Hypothalamus (tissue), 51 donors: ENCODE measurements at places on chromosomes 12 and 14.

DNA sequence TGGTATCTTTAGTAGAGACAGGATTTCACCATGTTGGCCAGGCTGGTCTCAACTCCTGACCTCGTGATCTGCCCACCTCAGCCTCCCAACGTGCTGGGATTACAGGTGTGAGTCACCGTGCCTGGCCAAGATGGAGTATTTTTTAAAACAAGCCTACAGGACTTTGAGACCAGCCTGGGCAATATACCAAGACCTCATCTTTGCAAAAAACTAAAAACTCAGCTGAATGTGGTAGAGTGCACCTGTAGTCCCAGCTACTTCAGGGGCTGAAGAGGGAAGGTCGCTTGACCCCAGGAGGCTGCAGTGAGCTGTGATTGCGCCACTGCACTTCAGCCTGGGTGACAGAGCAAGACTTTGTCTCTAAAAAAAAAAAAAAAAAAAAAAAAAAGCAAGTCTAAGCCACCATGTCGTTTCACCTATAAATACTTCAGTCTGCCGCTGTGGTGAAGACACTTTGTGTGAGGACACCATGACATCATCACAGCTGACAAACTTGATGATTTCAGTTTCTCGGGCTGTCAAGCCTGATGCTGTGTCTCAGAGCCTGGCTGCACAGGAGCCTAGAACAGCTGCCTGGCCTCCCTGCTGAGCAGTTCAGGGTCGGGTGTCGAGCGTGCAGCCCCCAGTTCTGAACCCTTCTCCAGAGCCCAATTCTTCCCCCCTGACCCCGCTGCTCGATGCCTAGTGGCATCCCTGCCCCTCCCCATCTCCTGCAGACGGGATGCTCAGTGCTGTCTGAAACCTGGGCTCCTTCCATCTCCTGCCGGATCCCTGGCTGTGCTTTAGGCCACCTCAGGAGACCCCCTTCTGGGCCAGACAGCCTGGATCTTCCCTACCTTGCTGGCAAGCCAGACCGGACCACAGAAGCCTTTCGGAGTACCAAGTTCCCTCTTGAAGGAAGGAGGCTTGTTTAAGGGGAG is 119.2 kb upstream of the EVL start:
- DNase-seq, result no peak

- DNase-seq, result no peak
Measured at GRCh38 chr12:75836533-75836932, 195.0 kb downstream of the PHLDA1 start.

GRCh38 chr14:50946234-50946935 is 2.1 kb upstream of the PYGL start:
- DNase-seq, result no peak

DNA sequence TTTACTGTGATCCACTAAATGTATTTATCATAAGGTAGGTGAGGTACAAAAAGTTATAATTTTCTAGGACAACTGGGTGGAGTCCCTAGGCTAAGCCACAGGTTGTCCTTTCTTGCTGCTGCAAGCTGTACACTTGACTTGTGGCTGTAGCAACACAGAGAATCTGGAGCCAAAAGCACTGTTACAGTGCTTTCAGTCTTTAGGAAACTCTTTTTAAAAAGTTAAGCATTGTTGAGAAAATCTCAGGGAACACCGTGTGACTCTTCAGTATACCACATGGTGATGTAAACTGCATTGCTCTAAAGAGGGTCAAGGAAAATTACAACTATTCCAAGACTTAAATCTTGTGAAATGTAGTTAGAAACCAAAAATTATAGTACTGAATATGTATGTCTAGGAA is 11.4 kb downstream of the SLC15A5 start:
- no peak for DNase-seq

DNA sequence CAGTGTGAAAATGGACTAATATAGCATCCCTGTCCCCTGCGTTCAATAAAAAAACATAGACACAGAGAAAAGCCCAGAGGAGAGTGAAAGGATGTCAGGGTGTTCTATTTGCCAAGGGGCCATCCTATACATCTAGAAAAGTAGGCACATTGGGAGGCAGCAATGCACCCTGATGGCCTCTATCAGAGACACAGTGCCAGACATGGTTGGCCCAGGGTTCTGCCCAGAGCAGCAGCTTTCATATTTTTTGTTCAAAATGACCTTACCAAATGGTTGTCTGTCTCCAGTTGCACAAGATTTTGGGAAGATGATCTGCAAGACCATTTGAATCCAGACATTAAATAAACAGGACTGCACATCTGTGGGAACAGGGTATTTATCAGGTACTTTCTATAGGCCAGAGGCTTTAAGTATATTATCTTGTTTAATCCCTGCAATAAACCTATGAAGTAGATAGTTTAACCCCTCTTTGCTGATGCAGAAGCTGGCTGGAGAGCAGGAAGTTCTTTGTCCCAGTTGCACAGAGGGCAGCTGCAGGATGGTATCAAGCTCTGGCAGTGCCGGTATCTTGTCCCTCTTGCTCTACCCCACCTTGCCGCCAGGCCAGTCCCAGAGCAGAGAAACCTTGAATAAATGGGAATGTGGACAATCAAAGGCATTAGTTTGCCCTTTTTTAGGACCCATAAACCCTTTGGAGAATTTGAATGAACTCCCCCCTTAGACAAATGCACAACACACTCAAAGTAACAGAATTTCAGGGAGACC is 171.8 kb upstream of the PWP1 start:
- no peak for DNase-seq

- DNase-seq, result no peak
Measured at GRCh38 chr12:104749545-104749944, 208.5 kb downstream of the SLC41A2 start.

GRCh38 chr12:77667101-77667500 is 163.6 kb upstream of the NAV3 start:
- DNase-seq, result no peak

- no peak for DNase-seq
Measured at GRCh38 chr14:68011406-68012028, 191.9 kb downstream of the RAD51B start.

DNA sequence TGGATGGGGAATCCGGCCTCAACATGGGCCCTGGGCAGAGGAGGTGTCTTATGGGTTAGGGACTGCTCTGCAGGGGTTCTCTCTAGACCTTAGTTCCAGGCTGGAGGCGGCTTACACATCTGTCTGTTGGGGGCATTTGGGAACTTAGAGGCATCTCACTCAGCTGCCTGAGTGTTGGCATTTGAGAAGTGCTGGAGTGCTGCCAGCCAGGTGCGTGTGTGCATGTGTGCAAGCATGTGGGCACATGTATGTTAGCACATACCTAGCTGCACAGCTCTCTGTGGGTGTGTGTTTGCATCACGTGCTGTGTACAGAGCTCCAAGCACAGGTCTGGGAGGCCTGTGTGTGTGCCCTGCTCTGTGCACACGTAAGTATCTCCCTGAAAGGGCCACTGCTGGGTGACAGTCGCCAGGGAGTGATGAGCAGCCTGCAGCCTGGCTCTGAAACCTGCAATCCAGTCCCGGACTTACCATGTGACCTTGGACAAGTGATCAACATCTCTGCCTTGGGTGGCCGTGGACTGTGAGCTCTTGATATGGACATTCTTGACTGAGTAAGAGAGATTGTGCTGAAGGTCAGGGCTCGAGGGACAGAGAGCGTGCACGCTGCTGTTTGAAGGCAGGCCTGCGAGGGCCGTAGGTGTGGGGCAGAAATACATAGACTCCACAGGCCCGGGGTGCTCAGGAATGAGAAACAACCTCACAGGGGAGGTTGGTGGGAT is 5.2 kb downstream of the LRTM2 start:
- DNase-seq, result no peak

DNA sequence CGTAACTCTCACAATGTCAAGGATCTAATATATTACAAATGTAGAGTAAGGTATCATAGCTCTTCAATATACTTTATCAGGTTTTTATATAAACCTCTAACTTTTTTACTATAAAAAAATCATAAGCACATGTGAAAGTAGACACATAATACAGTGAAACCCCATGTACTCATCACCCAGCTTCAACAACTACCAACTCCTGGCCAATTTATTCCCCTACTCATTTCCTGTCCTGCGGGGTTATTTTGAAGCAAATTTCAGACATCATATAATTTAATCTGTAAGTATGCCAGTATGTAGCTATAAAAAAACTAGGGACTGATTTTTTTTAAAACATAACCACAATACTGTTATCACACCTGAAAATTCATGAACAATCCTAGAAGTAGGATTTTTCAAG is 47.7 kb downstream of the NOPCHAP1 start:
- DNase-seq, result no peak

DNA sequence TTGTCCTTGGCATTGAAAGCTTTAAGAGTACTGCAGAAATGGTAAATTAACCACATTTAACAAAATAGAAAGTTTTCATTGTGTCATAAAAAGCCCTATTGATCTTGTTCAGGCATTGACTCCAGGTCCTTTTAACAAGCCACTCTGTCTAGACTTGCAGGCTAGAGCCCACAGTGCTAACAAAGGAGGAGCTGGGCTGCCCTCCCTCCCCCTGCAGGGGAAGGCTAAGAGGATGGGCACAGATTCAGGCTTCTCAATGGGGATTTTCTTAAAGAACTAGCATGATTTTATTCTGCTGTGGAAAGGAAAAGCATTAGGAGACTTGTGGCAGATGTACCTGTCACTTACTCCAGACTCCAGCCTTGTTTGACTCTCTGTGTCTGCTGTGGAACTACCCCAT is 463.6 kb downstream of the NRXN3 start:
- DNase-seq, result no peak

DNA sequence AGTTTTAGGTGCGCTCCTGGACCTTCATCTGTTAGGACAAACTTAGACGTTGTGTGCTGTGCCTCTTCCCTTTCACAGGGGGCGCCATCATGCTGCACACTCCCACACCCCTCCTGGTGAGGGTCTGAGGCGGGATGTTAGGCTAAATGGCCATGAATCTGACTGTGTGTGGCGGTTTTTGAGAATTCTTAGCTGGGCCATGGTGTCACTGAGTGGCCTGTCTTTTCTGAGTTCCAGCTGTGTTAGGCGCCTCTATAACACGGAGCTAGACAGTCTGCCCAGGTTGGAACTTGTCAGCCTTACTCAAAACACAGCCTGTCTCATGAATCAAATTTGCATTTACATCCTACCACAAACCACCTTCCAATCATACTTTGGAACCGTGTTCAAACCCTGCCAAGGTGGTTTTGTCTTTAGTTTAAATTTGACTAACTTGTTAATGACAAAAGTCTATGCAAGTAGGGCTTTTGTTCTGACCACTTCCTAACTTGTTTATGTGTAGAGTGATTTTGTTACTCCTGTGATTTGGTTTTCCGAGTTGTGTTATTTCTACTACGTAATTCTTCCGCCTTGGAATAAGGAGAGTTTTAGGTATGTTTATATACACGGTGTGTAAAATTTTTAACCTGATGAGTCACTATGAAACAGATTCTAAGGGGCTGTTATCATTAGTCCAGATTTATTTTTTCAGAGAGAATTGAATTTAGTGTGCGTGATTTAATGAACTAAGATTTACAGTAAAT is 19.6 kb downstream of the ACVR1B start:
- DNase-seq, result no peak

DNA sequence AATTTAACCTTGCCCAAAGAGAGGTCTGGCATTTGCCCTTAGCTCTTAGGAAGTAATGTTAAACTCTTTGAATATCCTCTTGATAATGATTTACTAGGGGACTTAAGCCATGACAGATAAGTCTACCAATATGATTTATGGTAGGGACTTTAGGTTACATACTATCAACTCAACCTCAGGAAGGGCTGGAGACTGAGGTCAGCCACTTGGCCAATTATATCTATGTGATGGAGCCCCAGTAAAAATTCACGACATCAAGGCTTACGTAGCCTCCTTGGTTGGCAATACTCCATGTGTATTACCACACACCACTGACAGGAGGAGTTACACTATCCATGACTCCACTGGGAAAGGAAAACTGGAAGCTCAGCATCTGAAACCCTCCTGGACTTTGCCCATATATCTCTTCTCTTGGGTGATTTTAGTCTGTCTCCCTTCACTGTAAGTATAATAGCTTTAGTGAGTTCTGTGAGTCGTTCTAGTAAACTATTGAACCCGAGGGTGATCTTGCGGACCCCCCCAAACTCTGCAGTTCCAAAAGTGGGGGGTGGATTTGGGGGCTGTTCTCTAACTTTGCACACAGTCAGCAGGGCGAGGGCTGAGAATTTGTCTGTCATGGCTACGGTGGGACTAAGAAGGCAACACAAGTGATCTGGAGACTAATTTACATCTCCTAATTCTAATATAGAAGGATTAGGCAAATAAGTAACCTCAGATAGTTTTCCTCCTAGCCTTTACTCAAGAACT is 62.3 kb downstream of the R3HDM2 start:
- DNase-seq, result no peak

DNA sequence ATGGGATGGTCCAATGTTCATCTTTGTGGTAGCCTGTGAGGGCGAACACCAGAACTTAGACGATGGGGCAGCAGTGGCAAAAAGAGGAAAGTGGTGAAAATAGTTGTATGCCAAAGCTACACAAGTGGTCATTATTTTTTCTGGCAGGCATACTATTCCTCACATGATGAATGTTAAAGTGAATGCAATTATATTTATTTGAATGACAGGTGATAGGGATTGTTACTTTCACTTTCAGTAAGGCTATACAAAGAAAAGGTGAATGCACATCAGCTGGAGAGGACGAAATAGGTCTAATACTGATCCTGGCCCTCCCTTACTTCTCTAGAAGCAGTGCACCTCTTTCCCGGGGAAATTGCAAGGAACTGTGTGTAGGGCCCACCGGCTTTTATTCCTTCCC is 470.1 kb downstream of the TMTC2 start:
- DNase-seq, result no peak

DNA sequence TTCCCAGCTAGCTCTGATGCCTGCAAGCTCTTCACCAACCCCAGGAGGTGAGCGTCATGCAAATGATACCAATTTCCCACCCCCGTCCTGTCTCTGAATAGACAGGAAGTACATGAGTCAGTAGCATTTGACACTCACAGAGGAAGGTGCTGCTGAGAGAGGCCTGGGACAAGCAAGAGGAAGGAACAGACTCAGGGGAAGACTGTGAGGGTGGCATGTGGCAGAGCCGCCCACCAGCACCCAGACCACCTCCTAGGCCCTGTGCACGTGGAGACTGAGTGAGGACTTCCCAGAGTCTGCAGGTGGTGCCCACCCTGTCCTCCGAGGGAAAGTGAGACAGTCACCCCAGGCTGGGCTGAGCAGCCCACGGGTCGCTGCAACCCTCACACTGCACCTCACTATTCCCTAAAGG is 199.5 kb upstream of the SFSWAP start:
- DNase-seq, result no peak

GRCh38 chr14:68359837-68360552 is 432.9 kb downstream of the ZFP36L1 start:
- DNase-seq, result no peak

- no peak for DNase-seq
Measured at GRCh38 chr14:98237939-98238338, 1034.1 kb downstream of the BCL11B start.

- DNase-seq, result no peak
Measured at GRCh38 chr14:89366864-89367778, 49.9 kb downstream of the FOXN3 start.

GRCh38 chr14:105386581-105387529 is 11.5 kb upstream of the TEX22 start:
- DNase-seq, result no peak

GRCh38 chr12:53353257-53353655 is 17.1 kb upstream of the SP7 start:
- no peak for DNase-seq

GRCh38 chr12:114215746-114216145 is 190.2 kb downstream of the TBX5 start:
- no peak for DNase-seq

GRCh38 chr12:15446807-15447206 is 124.5 kb downstream of the PTPRO start:
- no peak for DNase-seq
